NCI-H2029 treated with DMSO at 0.1 percent for 48 hours (cell line): ENCODE measurements at places on chromosomes 16 and 17.

DNA sequence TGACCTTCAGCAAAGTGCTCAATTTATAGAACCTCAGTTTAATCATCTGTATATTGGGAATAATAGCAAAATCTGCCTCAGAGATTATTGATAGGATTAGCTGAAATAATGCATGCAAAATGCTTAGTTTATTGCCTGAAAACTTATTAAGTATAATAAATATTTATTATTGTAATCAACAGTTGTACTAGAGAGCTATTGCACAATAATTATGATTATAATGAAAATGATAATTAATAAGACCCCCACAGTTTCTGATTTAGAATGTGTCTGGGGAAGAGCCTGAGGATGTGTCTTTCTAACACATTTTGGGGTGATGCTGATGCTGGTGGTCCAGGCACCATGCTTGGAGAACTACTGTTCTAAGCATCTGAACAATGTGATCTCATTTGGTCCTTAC is 419.6 kb downstream of the NPIPA7 start:
- no peak for DNase-seq

- DNase-seq: no peak
Observed at GRCh38 chr16:73177729-73178295, 129.9 kb upstream of the ZFHX3 start.

GRCh38 chr17:48998587-48999440 is 1.6 kb downstream of the IGF2BP1 start:
- no peak for DNase-seq

DNA sequence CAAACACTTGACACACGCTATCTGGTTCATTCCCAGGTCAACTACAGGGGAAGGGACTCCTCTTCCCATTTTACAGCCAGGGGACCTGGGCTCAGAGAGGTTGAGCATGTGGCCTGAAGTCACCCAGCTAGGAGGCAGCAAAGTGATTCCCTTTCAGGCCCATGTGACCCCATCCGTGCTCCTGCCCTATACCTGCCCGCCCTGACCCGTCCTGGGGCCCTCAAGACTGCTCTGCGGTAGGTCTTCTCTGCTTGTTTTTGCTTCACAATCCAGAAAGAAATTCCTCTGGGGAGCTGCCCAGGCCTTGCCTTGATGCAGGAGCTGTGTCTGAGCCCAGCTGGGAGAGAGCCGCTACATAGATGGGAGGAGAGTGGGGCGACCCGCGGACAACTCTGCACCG is 161.4 kb downstream of the SDK2 start:
- DNase-seq: no peak
